Activated effector memory CD4-positive, alpha-beta T cell treated with anti-CD3 and anti-CD28 coated beads, Interleukin-2, amount 50 U/mL, for 16 hours (primary cell): ENCODE measurements at places on chromosomes 1 and 21.

DNA sequence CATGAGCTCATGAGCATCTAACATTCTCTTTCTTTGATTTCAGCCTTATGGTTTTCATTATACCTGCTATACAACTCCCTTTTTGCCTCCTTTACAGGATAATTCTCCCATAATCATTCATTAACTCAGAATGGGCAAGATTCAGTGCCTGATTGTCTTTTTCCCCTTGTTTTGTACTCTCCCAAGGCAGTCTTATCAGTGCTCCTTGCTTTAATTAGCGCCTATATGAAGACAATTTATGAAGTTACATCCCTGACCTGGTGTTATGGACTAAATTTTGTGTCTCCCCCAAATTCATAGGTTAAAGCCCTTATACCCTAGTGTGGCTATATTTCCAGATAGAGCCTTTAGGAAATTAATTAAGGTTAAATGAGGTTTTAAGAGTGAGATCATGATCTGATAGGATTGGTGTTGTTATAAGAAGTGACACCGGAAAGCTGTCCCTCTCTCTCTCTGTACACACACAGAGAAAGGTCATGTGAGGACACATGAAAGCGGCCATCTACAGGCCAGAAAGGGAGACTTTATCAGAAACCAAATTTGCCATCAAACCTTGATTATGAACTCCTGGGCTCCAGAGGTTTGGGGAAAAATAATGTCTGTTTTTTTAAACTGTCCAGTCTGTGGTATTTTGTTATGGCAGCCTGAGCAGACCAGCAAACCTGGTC lies 185.8 kb upstream of the CHODL start:
- DNase-seq: no peak

GRCh38 chr1:109266965-109267364 lies 16.0 kb downstream of the PSRC1 start:
- DNase-seq: no peak

DNA sequence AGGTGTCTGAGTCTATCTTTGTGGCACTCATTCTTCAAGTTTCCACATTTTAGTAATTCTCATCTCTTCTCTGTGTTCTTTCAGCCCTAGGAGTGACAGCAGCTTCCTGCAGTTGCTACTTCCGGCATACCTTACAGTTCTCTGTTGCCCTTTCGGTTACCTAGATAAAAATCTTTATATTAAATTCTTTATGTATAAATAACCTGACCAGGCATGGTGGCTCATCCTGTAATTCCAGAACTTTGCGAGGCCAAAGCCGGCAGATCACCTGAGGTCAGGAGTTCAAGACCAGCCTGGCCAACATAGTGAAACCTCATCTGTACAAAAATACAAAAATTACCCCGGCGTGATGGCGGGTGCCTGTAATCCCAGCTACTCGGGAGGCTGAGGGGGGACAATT lies 62.9 kb downstream of the CDKN2C start:
- DNase-seq: no peak

- no peak for DNase-seq
Measured at GRCh38 chr1:222046684-222047263, 304.9 kb upstream of the DUSP10 start.

DNA sequence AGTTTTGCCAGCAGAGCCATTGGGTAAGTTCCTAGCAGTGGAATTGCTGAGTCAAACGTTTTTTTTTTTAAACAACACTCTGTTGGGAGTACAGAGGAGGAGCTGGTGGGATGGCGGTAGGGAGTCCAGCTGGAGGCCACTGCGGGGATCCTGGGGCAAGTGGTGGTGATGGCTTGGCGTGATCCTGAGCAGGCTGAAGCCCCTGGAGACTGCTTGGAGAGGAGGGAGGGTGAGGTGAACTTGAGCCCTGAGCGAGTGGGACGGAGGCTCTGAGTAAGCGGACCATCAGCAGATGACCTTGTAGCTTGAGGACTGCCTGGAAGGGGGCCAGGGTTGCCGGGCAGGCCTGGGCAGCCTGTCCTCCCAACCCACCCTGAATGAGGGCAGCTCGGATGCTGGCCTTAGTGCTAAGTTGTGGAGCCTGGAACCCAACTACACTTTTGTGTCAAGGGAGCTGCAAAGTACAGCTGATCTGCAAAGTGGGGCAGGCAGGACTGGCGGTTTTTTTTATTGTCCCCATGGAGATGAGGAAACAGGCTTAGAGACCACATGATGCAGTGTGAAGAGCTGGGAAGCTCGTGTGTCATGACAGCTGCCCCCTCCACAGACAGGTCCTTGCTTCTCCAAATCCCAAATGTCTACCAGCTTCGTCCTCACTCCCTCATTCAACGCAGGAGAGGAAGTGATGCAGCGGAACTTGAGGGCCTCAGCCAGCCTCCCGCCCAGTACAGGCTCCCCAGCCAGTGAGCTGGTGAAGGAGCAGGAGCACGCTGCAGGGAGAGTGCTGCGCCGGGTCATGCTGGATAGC lies 20.2 kb downstream of the MRPL37 start:
- no peak for DNase-seq

- no peak for DNase-seq
Measured at GRCh38 chr1:178895928-178896327, 25.1 kb upstream of the ANGPTL1 start.

DNA sequence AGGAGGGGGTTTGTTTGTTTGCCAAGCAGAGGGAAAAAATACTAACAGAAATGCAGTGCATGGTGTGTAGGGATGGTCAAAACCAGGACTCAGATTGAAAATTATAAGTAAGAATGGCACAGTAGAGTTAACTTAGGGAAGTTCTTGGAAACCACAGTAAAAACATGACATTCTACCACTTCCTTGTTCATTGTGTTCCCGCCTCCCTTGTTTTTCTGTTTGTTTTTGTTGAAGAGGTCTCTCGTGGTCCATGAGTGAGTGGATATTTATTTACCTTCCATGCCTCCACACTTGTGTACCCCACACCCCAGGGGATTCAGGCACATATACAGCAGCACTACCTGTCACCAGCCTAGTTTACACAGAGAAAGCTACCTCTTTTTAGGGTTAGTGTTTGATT lies 69.6 kb downstream of the OLFML2B start:
- no peak for DNase-seq

DNA sequence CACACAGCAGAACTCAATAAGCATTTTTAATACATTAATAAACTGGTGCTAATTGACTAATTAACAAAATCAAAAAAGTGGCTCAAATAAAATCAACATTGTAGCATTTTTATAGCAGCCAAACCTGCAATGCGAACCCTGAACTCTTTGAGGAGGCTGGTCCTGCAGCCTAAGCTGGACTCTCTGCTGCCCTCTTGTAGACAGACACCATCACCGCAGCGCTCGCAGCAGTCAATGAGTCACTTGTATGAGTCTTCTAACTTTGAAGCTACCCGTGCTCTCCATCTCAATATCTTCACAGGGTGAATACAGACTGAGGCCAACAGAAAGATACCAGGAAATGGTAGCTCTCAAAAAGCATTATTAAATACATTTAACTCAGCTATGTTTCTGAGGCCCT lies 9.7 kb upstream of the KRTAP7-1 start:
- DNase-seq: peak; percentile 72

GRCh38 chr1:51729156-51729823 lies 112.4 kb downstream of the OSBPL9 start:
- DNase-seq: peak; percentile 97

DNA sequence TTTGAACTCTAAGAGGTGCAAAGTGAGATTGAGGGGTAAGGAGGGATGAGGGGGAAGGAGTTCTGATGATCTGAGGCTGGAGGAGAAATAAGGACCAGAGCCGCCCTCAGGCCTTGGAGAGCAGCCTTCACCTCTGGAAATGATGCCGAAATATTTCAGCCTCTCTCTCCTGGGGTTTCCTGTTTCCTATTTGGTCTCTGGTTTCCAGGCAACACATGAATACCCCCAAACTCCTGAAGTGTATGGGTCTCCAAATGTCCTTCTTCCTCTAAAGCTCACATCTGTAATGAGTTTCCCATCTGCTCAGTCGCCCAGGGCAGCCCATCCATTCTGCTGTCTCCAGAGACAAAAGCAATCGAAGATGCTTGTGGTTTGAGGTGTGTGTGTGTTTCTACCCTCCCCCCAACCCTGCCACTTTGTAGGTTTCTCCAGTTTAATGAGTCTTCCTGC lies 52.0 kb upstream of the FAM20B start:
- DNase-seq: no peak

DNA sequence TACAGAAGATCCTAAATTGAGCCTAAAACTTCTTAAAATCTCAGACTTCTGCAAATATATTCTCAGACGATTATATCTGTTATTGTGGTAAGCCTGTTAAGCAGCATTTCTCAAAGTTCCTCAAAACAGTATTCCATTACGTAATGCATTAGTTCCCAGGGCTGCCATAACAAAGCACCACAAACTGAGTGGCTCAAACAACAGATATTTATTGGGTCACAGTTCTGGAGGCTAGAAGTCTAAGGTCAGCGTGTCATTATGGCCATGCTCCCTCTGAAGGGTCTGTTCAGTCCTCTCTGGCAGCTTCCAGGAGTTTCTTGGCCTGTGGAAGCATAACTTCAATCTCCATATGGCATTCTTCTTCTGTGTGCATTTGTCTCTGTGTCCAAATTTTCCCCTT lies 103.5 kb upstream of the ST6GALNAC5 start:
- no peak for DNase-seq

DNA sequence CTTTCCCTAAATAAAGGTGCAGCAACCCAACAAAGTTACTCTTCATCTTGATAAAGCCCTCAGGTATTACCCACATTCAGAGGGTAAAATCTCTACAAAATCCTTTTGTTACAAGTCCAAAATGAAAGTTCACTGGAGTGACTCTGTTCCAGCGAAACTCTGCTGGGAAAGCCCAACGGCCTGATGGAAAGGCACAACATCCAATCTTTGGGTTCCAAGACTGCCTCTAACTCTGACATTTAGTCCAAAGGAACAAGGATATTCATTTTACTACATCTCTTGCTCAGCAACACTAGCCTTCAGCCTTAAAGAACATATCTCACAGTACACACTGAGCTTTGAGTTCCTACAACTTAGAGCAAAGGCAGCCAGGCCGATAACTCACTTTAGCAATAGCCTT lies 42.1 kb downstream of the TGFBR3 start:
- DNase-seq: no peak

GRCh38 chr1:52691821-52692220 lies 6.3 kb downstream of the COA7 start:
- DNase-seq: no peak

GRCh38 chr1:224273641-224274040 lies 56.3 kb downstream of the NVL start:
- DNase-seq: no peak

DNA sequence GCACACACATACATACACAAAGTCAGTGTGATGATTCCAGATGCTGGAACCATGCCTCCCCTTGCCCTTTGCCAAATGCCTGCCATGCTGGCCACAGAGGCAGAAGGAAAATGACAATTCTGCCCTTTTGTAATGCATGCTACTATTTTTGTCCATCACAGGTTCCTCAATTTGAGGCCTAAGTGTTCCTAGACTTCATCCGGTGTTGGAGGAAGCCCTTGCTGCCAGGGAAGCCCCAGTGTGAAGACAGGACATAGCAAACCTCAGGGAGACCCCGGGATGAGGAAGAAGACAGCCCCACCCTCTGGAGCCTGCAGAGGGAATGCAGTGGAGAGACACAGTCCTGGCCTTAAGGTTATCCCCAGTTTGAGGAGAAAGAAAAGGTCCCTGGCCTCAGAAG lies 14.4 kb downstream of the PRR9 start:
- no peak for DNase-seq

DNA sequence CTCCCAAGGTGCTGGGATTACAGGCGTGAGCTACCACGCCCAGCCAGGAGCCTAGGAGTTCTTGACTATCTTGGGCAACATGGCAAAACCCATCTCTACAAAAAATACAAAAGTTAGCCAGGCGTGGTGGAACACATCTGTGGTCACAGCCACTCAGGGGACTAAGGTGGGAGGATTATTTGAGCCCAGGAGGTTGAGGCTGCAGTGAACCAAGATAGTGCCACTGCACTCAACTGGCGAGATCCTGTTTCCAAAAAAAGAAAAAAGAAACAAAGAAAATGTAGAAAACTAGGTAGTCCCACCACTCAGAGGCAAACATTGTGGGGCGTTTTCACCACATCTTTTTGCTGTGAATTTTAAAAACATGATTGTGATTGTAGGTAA lies 141.3 kb downstream of the ZZZ3 start:
- no peak for DNase-seq

GRCh38 chr1:6545276-6546112 lies 8.8 kb downstream of the NOL9 start:
- DNase-seq: no peak

GRCh38 chr1:89728381-89728780 lies 92.5 kb upstream of the LRRC8D start:
- no peak for DNase-seq

DNA sequence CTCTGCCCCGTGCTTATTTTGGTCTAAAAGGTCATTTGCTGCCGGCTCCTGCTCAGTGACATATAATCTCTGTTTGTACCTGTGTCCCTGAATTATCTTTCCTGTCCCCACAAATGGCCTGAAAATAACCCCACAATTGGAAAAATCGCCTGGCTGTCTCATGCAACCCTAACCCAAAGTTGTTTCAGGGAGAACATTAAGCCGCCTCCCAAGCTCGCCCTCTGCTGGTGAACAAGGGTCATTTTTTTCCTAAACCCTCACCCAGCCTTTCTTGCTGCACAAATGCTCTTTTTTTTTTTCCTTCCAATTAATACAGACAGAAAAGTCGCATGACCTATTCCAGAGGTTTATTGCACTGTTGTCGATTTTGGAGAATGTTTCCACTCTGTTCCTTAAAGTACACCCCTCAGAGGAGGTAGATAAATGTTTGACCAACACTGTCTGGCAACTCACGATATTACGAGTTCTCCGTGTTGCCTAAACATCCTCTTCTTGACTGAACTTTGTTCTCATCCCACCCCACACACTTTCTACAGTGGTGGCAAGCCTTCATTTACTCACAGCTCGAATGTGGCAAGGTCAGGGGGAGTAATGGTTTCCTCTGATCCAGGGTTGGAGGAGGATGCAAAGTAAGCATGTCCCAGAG lies 148.7 kb downstream of the ZZZ3 start:
- DNase-seq: peak; percentile 82

DNA sequence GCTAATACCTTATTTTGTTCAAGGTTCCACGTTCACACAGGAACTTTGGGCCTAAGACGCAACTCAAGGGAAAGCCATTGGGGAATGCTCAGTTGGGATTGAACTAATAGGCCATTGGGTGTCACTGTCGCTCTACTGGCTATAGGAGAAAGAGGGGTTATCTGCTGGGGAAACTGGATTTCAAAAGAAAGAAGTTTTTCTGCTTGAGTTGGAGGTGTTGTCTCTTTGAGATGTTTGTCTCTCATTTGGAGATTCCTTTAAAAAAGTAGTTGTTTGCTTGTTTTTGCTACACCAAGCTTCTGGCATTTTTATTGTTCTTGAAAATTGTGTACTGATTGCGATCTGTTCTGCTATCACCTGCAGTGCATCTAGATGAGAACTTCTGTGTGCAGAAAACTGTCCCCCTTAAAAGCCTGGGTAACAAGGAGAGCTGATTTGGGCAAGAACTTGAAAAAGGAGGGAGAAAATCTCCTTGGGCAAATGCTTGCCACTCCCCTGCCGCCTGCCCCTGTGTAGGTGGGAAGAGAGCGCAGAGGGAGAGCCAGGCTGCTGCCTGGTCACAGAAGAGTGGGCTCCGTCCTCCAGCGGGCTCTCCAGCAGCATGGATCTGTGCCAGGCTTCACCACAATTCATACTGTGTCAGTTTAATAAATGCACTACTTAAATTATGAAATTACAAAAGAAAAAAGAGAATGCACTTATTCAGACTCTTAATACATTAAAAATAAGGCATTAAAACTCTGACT lies 39.9 kb downstream of the PEX14 start:
- no peak for DNase-seq

- peak; percentile 69 for DNase-seq
Measured at GRCh38 chr1:32724678-32725614, 22.4 kb upstream of the SYNC start.

GRCh38 chr1:180154003-180154324 lies 705 bp upstream of the QSOX1 start:
- no peak for DNase-seq
